ENCODE measurements at places on chromosomes 2 and 18.

GRCh38 chr2:18645315-18645714 is 55.9 kb upstream of the NT5C1B start:
- no peak for DNase-seq

DNA sequence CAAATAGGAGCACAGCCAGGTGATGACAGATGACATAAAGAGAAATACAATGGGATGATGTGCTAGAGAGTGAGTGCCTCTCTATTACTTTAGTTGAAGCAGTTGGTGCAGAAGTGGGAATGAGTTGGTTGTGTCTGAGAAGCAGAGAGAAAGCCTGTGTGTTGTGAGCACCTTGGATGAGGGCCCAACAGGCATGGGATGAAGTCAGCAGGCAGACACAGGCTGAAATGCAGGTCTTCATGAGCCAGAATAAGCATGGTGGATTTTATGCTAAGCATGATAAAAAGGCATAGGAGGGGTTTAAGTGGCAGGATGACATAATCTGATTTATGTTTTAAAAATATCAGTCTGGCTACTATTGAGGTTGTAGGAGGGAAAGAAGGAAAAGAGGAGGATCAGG is 71.5 kb downstream of the KLHL14 start:
- no peak for DNase-seq

DNA sequence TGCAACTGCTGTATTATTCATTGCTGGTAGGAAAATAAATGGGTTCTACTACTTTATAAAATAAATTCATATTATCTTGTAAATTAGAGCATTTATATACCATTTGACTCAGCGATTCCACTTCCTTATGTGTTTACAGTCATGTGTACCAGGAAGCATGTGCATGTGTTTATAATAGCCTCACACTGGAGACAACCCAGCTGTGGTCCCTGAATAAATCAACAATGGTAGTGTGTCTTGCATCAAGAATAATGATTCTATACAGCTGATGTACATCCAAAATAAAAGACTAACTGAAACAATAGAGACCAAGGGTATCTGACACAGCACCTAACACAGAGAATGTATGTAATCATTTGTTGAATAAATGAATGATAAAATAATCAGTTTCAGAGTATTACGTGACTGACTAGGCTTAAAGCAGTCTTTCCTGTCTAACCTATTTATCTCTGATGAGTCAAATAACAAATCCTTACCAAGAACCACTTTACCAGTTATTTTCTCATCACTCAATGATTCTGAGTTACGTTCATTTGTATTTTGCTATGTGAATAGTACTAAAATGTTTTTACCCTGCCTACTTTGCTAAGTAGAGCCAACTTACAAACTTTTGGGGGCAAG is 216.8 kb downstream of the UBE2E3 start:
- no peak for DNase-seq

DNA sequence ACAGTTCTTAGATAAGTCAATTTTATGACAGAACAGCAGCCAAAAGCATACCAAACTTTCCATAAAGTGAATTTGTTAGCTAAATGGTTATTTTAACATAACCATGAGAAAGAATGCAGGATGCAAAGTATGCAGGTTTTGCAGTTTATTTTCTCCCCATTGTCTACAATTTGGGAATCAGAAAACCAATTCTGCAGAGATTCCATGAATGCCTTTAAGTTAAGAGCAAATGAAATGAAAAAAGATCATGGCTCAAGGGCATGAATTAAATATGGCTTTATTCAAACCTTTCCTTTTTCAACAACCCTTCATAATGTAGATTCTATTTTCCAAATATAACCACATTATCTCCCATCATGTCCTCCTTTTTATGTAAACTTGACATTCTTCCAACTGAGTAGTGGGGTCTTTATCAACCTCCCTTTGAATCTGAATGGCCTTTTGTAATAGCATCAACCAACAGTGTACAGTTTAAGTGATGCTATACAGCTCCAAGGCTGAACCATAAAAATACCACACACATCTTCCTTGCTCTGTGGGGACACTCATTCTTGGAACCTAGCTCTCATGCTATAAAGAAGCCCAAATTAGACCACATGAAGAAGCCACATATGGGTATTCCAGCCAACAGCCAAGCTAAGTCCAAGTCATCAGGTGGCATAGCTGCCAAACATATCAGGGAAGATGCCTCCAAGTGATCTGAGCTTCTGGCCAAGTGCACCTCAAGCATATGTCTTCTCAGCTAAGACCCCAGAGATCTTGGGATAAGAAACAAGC is 49.8 kb downstream of the PIAS2 start:
- no peak for DNase-seq

DNA sequence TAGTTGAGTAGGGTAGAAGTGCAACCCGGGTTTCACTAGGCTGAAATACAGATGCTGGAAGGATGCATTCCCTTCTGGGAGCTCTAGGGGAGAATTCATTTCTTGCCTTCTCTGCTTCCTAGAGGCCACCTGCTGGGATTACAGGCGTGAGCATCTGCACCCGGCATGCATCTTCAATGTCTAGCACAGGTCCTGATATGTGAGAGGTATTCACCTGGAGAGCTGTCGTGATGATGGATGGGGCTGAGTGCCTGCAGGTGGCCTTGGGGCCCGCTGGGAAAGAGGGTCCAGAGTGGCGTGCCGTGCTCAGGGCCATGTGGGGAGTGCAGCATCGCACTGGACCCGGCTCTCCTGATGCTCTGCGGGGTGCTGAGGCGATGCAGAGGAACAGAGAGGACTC is 6.6 kb upstream of the NTSR2 start:
- no peak for DNase-seq

- no peak for DNase-seq
These were observed 30.8 kb upstream of the EML4 start for GRCh38 chr2:42138163-42139015.

DNA sequence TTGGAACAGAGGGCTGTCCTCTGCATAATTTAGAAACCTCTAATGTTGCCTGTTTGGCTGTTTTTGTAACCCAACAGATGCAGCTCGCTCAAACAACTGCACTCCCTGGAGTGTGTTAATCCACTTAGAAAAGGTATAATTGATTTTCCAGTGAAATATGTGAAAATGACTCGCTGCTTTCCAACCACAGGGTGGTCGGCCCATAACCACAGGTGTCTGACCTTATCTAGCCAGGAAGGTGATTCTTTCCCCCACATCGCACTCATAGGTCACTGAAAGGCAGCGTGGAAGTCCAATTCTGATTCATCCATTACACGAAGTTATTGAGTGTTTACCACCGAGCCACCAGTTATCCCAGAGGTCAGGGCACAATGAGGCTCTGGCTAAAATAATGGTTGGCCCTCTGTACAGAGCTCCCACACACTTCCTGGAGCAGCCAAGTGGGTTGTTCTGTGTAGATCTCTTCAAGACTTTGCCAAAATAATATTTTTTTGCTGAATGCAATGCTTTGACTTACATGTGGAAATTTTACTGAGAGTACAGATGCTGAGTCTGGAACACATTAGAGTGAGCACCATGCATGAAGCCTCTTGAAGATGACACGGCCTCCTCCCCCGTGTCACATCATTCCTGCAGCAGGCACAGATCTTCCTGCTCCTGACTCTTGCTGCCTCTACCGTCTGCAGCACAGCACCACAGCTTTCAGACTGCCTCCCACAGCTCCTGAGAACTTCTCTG is 396.2 kb downstream of the ZNF516 start:
- DNase-seq: no peak

DNA sequence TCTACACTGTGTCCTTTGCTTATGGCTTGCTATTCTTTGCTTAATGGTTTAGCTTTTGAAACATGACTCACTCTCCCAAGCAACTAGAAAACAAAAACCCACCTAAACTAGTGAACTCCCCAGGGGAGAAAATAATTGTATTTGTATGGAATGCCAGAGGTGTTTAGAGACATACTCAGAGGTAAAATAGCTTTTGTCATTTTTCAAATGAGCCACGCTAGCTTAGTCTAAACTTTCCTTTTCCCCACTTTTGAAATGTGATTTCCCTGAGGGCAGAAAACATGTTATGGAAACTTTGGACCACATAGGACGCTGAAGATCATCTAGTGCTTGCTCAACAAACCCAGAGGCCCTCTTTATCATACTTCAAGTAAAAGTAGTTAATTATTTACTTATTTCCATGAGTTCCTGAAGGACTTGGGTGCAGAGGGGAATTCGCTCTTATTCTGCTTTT is 16.5 kb upstream of the CYTIP start:
- DNase-seq: no peak

DNA sequence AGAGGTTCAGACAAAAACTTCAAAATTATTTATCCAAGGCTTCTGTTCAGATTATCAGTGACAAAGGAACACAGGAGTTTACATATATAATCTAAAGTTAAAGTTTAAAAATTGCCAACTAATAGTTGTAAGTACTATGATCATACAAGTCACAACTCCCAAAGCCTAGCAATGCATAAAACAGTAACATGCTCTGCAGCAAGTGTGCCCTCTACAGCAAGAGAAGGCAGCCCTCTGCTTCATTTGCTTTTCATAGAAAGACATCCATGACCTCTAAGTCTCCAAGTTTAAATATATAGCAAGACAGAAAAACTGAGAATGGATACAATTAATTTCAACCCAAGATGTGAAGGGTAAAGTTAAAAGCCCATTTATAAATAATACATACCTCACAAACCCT is 13.3 kb downstream of the RAB1A start:
- no peak for DNase-seq

DNA sequence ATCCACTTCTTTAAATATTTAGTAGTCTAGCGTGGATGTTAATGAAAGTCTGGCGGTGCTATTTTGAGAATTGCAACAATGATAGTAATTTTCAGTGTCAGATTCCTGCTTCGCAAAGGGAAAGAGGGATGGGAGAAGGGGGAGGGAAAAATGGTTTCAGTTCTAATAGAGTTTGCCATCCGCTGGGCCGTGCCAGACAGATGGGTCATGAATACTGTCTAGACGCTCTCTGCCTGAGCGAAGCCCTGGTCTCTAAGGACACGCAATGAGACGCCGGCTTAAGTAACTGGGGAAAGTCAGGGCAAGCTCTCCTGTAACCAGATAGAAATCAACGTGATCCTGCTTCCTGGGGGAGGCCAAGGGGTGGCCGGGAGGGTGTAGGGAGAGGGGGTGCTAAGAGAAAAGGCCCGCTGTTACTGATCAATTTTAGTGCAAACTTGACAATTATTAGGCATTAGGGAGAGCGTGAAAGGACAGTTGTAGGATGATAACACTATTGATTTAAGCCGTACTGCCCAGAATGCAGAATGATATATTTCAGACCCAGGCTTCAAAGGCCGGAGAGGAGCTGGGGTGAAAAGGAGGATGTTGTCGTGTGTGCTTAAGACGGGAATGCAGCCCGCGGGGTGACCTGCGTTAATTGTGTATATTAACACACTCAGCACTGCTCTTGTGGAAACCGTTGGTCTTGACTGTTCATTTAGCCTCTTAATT is 229.2 kb downstream of the LDLRAD4 start:
- DNase-seq: no peak

DNA sequence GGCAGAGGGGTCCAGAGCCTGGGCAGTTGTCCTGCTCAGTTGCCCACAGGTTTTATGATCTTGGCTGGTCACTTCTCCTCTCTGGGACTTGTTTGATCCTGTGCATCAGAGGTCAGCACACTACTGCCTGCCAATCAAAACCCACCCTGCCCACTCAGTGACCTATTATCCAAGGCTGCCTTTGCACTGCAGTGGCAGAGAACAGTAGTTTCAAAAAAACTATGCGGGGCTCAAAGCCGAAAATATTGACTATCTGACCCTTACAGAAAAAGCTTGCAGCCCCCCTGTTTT is 218.2 kb downstream of the CYP26B1 start:
- no peak for DNase-seq

GRCh38 chr2:217987391-217987790 is 15.4 kb downstream of the TNS1 start:
- DNase-seq: no peak

DNA sequence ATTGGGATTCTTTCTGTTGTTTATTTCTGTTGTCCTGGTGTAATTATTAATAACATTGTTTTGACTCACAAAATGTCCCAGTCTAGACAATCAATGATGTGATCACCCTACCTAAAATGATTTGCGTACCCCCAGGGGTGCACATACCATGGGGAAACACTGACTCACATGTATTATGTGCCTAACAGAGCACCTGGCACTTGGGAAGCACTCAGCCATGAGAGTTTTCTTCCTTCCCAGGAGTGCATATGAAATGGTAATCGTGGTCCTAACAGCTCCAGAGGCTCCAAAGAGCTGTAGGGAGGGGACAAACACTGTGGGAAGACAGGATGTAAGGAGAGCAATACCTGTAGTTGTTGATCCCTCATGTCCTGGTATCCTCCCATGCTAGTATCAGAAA is 187.8 kb upstream of the ERBB4 start:
- no peak for DNase-seq

GRCh38 chr2:216694082-216694825 is 1.1 kb downstream of the IGFBP5 start:
- DNase-seq: no peak

GRCh38 chr18:48064978-48065600 is 134.6 kb upstream of the SMAD2 start:
- no peak for DNase-seq

- DNase-seq: no peak
These were observed 2.7 kb upstream of the DCC start for GRCh38 chr18:52337276-52337675.

GRCh38 chr2:232761301-232761907 is 15.0 kb downstream of the KCNJ13 start:
- no peak for DNase-seq

GRCh38 chr2:23241611-23242245 is 143.3 kb upstream of the KLHL29 start:
- no peak for DNase-seq

DNA sequence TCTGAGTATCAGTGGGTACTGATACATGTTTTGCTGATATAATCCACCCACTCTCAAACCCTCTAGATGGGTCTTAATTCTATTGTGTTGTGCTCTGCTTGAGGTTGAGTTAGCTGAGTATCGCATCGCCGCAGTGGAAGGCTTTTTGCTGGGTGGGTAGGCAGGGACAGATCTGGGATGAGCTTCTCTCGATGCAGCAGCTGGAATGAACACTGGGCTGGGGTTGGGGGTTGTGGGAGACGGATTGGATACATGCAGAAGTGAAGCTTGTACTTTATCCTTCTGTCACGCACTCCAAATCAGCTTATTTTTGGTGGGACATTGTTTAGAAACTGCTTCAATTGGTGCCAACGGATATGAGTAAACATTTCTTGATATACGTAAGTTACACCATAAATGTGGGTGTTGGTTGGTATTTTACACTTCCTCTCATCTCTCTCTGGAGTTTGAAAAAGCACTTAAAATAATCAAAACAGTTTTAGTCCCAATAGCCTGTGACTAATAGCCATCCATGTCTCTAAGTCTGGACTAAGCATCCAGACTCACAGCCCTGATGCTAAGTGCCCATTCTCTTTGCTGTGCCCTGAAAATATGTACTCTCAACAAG is 107.1 kb downstream of the POLE4 start:
- no peak for DNase-seq

GRCh38 chr2:231708773-231709635 is 679 bp downstream of the PTMA start:
- DNase-seq: peak; percentile 51

DNA sequence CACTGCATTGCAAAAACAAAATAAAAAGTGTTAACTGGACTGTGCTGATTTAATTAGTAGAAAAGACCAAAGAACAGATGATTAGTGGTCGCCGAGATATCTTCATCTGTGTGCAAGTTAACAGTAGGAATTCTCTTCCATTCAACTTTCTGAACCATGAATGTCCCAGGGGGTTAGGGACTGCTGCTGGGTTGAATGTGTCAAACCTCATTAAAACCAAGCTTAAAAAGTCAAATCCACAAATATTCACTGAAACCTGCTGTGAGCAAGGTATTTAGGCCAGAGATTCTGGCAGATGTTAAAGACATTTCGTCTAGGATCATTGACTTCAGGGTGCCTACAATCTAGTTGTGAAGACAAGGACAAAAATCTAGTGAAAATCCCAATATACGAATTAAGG is 58.7 kb downstream of the STPG4 start:
- no peak for DNase-seq

GRCh38 chr18:39835303-39836030 is 2119.6 kb upstream of the PIK3C3 start:
- DNase-seq: no peak
